ENCODE measurements at places on chromosomes 7 and 10.

DNA sequence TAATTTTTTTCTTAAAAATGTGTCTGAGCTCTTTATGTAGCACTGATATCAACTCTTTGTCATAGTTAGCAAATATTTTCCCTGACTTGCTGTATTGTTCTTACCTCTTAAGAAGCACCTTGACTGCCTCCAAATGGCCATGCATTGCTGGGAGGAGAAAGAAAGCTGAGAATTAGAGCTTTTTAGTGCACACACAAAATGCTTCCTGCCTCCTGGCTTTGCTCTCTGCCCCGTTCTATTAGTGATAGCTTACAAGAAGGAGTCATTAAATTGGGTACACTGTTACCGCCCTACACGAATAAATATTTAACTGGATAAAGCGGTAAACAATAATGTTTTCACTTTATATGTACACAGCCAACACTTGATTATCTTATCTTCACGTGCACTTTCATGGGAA lies 4.1 kb downstream of the ANKRD16 start:
- no peak for DNase-seq

DNA sequence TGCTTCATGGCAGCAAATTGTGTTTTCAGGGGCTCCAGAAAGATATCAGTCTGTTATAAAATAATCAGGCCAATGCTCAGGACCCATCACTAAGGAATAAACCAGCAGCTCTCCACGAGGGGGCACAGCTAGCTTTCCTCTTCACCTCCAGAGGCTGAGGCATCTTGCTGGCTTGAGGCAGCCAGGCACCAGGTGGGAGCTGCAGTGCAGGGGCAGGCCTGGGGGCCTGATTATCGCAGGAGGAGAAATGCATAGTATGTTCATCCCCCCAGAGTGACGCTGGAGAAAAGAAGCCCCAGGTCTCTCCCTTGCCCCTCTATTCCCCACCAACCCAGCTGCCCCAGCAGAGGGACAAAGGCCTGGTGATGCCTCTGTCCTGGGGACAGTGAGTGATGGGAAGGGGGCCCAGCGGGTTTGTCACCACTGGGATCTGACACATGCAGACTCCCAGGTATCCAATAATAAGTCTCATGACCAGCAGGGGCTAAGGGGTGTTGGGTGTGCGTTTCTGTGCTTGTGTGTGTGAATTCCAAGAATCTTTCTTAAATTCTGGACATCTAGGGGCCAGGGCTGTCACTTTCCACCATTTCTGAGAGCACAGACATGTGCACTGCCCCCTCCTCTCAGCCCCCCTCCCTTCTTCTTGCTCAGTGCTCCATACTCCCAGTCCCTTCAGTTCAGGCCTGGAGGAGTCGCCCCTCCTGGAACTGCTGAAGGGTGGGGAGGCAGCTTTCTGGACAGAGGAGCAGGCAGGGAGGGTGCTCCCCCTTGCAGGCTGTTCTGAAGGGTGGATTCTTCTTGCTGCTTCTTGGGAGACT lies 128.1 kb upstream of the FAM20C start:
- DNase-seq = no peak

- DNase-seq = no peak
Measured at GRCh38 chr7:128030654-128031611, at the start of gene LRRC4. Gene LRRC4 (minus strand): TSS chr7:128031437. CDS start chr7:128030640, 797 bp downstream.

- DNase-seq = no peak
Measured at GRCh38 chr7:82164813-82165212, 278.8 kb downstream of the CACNA2D1 start.

DNA sequence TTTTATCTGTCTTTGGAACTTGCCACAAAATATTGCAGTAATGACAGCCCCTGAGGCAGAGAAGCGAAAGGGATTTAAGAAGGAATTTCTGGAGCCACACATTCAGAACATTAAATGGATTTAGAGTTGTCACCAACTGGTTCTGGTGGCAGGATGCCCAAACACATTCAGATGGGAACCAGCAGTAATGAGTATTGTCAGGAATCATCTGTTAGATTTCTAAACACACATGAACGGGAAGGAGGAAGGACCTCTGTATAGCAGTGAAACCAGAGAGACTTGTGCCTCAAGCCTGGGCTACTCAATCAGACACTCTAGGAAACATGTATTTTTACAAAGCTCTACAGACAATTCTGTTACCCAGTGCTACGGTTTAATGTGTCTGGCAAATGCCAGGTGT lies 103.8 kb upstream of the CCNY start:
- no peak for DNase-seq

GRCh38 chr7:22137466-22137865 lies 191.8 kb upstream of the CDCA7L start:
- no peak for DNase-seq

- no peak for DNase-seq
Measured at GRCh38 chr10:112949143-112949823, 764 bp upstream of the TCF7L2 start.

DNA sequence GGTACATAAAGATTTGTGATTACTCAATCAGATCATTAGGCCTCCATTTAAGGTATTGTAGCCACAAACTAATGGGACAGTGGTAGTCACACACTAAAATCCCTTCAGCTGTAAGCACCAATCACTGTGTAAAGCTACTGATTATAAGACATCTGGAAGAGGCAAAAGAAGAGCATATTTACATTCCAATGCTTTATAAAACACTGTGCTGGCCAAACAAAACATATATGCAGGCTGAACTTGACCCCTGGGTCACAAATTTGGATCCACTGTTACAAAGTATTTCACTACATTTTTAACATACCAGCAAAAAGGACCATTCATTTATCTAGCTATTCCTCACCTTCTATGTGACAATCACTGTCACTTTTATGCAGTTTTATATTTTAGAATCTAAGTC lies 41.4 kb upstream of the ANLN start:
- no peak for DNase-seq

GRCh38 chr7:48108959-48109847 lies 20.1 kb downstream of the UPP1 start:
- no peak for DNase-seq

DNA sequence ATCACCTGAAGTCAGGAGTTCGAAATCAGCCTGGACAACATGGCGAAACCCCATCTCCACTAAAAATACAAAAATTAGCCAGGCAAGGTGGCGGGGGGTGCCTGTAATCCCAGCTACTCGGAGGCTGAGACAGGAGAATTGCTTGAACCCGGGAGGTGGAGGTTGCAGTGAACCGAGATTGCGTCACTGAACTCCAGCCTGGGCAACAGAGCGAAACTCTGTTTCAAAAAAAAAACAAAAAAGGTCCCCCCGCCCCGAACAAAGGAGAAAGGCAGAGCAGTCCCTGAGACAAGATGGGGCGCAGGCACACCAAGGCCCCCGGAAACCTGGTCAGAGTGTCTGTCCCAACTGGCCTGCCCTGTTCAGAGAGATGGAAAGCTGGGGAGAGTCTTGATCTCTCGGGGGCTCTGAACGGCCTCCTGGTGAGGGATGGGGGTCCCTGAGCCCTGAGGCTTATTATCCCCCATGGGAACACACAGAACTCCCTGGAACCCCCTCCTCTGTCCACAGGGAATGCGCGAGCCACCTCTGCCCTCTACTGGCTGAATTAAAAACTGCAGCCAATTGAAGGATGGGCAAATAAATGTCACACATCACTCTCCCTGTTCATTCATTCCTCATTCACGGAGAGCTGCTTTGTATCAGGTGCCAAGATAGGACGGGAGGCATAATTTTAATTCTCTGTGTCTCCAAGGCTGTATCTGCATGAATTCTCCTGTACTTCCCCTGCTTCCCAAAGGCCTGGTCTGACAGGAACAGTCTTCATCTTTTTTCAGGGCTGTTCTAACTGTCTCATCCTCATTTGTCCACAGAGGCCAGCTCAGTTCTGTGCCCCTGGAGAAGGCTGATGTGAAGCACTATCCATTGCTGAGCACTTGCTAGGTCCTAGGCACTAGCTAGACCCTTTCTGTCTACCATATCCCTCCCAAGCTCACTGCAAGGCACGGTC lies 28.9 kb downstream of the MAT1A start:
- no peak for DNase-seq

DNA sequence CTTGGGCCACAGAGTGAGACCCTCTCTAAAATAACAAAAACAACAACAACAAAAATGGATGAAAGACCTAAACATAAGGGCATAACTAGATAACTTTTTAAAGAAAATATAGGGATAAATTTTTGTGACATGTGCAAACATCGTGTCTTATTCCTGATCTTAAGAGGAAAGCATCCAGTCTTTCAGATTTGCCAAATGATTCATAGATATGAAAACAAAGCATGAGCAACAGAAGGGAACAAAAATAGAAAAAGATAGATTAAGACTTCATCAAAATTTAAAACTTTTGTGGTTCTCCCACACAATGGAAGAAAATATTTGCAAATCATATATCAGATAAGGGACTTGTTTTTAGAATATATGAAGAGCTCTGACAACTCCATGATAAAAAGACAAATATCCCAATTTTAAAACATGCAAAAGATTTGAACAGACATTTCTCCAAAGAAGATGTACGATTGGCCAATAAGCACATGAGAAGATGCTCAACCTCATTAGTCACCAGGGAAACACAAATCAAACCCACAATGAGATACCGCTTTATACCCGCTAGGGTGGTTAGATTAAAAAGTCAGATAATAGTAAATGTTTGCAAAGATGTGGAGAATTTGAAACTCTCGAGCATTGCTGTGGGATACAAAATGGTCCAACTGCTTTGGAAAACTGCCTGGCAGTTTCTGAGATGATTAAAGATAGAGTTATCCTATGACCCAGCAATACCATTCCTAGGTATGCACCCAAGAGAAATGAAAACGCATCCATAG lies 20.3 kb downstream of the PPIF start:
- no peak for DNase-seq

DNA sequence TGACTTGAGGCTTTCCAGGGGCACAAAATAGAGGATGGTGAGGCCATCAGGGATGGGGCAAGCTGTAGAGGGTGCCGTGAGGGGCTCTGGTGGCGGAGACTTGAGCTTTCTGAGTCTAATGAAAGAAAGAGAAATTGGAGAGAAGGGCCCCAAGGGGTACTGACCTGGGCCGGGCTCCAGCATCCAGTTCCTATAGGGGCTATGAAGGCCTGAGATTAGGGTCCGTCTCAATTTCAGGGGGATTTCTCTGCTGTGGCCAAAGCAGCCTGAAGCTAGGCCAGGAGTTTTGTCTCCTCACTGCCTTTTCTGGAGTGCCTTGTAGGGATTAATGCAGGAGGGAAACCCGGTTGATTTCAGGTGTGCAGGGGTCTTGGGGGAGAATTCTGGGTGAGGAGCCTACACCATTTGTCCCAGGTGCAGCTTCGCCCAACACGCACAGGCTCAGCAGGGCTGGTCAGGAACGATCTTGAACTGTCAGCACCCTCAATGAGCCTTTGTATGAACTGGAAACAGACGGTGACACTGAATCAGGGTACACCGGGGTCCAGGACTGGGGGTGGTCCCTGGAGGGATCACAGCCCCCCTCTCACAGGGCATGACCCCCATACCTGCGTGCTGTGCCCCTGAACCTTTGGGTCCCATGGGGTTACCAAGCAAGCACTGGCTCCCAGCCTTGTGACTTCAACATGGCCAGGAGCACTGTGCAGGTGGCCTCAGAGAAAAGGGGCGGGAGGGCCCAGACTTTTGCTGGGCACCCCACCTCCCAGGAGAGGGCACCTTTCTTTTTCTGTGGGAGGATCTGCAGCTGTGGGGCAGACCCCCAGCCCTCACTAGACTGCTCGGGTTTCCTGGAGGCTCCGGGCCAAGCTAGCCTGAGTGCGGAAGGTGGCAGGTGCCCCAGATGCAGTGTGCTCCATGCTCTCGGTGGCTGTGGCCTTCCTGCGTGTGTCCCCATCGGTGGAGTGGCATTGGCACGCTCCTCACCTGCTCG lies 122.9 kb upstream of the RET start:
- no peak for DNase-seq

DNA sequence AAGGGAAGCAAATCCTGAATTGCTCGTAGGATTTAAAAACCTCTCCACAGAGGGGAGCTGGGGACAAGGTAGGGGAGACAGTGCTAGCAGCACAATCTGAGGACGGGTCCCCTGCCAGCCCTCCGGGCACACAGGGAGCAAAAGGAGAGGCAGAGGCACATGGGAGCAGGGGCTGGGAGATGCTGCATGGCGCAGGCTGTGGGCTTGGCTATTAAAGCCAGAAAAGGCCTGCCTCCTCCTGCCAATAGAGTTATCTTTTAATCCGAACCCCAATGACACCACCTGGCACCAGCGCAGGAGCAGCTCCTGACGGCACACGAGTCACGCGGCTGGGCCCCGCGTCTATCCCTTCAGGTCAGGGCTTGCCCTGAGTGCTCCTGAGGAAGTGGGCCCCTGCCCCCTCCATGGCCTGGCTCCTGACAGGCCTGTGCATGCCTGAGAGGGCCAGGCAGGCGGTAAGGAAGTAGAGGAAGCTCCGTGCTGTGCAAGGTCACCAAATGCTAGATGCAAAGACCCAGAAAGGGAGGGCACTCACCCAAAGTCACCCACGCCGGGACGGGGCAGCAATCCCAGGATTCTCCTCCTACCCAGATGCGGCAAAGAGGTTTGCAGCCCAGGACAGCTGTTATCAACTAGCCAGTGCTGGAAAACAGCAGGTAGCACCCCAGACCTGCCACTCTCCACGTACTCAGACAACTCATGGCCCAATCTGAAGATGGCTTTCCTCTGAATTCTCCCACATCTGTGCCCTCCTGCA lies 28.1 kb downstream of the DLG5 start:
- DNase-seq = no peak

DNA sequence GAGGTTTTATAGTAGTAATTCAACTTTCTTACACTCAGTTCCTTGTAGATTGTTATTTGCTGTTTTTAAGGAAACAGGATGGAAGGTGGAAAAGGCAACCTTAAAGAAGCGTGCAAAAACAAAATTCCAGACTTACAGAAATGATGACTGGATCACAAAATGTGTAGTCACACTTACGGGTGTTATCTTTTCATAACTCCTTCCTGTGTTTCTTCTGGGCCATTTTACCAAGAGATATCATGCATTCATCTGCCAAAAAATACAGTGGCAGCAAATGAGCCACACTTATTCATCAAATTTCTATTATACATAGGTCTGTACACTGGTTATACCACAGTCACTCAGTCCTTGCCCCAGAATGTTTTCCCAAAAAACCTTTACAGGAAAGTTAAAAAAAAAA lies 94.3 kb upstream of the IL6 start:
- no peak for DNase-seq

DNA sequence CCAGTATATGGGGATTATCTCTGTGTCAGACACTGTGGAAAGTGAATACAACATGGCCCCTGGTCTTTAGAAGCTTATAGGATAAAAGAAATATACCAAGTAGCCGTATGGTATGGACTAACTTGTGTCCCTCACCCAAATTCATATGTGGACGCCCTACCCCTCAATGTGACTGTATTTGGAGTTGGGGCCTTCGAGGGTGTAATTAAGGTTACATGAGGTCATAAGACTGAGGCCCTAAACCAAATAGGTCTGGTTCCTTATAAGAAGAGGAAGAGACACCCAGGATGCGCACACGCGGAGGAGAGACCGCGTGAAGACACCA lies 36.3 kb downstream of the ASB13 start:
- DNase-seq = no peak

GRCh38 chr7:103766660-103767059 lies 222.8 kb downstream of the RELN start:
- no peak for DNase-seq
